ENCODE measurements at places on chromosomes 16 and 17.

- DNase-seq = no peak
Observed at GRCh38 chr17:19359856-19360255, 2.7 kb downstream of the B9D1 start.

- no peak for DNase-seq
Observed at GRCh38 chr16:16996827-16997226, 473.9 kb downstream of the XYLT1 start.

GRCh38 chr16:11089504-11090124, 145.2 kb downstream of the CLEC16A start:
- DNase-seq = no peak

- DNase-seq = no peak
Observed at GRCh38 chr17:69402052-69402451, 12.4 kb upstream of the MAP2K6 start.

DNA sequence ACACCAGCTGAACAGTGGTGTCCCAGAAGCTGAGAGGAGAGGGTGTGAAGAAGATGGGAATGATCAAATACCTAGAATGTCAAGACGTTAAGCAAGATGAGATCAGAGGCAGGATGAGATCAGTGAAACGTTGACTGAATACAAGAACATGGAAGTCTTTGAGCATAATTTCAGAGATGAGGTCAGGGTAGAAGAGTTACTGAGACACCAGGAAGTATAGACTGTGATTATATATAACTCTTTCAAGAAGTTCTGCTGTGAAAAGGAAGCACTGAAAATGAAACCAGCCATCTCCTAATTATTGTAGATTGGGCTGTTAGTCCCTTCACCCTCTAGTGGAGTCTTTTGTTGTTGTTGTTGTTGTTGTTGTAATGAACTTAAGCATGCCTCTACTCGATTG, 9.1 kb downstream of the SHCBP1 start:
- DNase-seq = no peak

DNA sequence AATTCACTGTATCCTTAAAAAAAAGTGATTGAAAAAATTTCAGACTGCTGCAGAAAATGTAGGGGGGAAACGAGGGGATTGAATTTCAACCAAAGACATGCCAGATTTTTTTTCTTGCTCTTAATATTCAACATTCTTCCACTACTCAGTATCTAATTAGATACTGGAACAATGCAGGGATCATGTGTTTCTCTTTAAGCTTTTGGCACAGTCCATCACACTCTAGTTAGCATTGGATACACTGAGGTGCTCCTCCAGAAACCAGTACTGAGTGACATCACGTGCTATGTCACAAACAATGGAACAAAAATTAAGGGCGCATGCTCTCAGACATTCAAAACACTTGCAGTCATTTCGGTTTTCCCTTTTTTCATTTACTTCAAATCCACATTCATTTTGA, 298.6 kb upstream of the PSMD7 start:
- DNase-seq = no peak

GRCh38 chr17:45686250-45686649, 97.9 kb upstream of the CRHR1 start:
- DNase-seq = no peak

DNA sequence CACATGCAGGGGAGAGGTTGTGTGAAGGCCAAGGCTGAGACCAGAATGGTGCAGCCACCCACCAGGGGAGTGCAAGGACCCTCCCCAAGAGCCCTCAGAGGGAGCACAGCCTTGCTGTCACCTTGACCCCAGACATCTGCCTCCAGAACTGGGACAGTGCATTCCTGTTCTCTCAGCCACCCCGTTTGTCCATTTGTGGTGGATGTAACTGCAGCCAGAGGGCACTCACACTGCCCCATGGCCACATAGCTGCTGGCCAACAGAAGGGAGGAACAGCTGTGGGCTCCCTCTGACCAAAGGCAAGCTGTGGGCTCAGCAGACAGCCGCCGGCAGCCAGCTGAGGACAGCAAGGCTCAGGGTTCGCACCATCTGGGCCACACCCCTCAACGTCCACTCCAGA, 49.8 kb upstream of the KLHDC4 start:
- no peak for DNase-seq

DNA sequence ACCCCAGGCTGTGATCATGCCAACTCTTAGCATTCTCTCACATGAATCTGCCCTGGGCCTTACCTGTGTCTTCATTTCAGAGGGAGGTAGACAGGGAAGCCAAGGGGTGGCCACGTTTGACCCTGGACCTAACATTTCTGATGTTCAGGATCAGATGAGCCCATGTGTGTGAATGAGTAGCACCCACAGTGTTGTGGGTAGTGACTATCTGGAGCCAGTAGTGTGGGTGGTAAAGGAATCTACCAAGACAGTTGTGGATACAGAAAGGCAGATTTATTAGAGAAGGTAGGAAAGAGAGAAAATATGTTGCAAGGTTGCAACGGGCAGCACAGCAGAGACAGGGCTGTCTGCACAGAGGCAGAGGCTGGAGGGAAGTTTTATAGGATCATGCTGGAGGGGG, 60.5 kb downstream of the TK2 start:
- no peak for DNase-seq

DNA sequence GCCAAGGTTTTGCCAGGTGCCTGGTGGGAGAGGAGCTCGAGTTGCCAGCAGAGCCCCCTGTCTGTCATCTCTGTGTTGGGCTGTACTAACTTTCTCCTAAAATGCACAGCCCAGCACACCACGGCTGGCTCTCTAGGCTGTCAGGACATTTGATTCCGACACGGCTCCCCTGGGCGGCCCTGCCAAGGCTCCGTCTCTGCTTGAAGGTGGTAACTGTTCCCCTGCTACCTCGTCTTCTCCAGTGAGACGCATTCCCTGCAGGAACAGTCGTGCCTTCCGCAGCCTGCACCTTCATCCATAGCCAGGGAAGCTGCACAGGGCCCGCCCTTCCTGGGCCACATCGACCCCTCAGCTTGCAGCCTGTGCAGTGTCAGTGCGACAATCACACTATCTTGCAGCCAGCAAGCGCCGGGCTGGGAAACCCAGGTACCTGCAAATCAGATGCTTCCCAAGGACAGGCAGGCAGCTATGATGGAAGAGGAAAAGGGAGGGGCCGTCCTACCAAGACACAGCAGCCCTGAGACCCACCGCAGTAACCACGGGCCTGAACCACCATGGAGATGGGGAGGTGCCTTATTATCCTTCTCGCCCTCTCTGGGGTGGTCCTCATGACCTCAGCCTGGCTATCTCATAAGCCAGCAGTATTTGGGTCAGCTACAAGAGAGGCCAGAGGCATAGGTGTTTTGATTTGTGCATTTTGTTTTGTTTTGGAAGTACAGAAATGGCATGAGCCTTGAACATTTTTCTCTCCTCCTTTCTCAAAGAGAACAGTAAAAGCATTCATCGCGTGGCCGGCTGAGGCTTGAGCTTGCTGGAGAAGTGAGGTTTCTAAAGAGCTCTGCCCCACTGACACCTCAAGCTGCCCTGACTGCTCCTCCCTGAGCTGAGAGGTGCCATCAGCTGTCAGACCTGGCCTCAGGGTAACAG, 361.7 kb upstream of the TNRC6C start:
- DNase-seq = no peak

GRCh38 chr17:77887464-77888241, 70.8 kb upstream of the TNRC6C start:
- no peak for DNase-seq

DNA sequence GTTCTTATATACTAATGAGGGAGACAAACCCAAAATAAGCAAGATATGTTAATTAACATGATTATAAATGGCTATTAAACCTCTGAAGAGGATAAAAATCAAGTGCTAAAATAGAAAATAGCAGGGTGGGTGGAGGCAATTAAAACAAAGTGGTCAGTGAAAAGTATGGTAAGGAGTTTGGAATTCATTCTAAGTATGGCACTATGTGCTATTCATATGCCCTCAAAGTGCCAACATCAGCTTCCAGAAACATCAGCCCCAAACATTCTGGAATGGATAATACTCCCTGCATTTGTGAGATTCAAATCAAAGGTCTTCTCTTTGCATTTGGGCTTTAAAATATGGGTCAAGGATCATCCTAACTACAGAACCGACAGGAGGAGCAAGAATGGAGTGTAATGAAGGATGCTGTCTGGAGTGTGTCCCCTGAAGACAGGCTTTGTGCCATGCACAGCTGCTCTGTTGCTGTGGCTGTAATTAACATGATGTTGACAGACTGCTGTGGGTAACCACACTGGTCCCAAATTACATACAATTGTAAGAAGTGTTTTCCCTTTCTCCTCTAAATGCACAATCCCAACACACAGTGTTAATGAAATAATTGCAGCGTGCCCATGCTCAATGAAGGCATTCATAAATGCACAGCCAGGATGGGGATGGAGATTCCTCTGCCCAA, 93.1 kb downstream of the VAT1L start:
- no peak for DNase-seq

DNA sequence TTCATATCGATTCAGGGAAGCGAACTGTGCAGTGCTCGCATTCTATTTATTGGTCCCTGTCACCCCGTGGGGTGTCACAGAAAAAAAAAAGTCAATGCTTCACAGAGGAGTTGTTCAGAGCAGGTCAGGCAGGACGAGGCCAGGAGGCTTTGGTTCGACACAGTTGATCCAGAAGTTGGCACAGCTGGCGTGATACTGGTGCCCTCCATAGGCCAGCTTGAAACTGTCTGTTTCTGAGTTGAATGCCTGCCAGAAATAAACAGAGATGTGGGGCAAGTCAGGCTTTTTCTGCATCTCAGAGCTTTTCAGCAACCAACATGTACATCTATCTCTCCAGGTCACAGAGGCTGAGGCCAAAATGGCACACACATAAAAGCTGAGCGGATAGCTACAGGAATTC, 29.1 kb downstream of the DUSP14 start:
- DNase-seq = no peak

DNA sequence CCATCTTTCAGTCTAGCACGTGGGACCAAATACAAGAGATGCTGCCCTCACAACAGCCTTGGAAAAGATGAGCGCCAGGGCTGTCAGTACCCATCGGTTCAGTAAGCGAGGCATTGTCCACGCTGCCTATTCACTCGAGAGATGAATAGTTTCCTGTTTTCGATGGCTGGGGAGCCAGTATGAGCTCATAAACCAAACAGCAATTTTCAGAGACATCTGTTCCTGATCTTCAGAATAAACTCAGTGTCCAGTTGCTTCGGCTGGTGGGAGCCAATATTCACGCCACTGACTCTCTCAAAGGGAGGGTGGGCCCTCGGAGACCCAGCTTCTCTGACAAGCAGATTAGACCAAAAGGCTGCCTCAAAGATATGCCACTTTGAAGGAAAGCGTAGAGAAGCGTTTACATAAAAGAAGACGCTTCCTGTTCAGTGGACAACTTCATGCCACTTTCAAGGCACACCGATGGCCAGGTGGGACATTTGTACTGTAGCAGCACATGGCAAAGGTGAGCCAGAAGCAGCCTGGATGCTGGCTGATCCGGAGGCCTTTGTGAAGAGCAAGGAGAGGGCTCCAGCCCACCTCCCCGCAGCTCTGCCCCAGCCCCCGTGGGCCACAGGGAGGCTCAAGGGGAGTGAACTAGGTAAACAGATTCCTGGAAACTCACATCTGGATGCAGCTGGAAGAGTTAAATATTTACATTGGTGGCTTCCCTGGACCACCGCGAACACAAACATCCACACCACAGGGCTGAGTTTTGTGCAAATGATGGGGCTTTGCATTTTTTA, 6.0 kb downstream of the TIMM22 start:
- DNase-seq = no peak

DNA sequence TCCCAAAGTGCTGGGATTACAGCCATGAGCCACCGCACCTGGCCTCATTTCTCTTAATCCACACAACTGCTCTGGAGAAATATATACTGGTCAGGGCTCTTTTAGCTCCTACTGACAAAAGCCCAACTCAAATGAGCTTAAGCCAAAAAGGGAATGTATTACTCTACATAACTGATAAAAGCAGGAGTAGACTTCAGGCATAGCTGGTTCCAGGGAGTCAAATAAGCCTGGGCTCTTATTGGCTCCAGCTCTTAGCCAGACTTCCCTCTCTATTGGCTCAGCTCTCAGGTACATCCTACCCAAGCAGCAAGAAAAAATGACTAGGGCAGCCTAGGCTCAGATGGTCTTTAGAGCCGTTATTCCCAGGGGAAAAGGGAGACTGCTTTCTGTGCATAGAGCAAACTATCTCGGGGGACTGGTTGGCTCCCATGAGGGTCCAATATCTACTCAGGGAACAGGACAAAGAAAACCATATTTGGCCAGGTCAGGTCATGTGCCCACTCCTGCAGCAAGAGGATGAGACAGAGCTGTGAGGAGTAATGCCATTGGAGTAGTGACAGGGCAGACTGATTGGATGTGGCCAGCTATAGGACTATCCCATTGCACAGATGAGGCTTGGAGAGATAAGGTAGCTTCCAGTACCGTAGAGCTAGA, 21.2 kb downstream of the TBX2 start:
- no peak for DNase-seq

DNA sequence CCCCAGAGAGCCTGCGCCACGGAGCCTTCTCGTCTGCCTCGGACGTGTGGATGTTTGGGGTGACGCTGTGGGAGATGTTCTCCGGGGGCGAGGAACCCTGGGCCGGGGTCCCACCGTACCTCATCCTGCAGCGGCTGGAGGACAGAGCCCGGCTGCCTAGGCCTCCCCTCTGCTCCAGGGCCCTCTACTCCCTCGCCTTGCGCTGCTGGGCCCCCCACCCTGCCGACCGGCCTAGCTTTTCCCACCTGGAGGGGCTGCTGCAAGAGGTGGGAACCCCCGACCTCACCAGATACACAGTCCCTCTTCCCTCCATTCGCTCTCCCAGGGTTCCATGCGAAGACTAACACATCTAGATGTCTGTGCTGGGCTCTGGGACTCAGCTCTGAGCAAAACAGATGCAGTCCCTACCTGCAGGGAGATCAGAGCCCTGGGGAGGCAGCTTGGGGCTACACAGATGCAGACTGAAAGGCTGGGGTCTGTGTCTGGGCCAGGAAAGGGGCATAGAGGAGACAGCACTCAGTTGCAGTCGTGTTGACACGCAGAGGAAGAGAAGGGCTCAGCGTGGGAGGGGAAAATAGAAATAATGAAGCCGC, 3.7 kb downstream of the TNK1 start:
- no peak for DNase-seq

DNA sequence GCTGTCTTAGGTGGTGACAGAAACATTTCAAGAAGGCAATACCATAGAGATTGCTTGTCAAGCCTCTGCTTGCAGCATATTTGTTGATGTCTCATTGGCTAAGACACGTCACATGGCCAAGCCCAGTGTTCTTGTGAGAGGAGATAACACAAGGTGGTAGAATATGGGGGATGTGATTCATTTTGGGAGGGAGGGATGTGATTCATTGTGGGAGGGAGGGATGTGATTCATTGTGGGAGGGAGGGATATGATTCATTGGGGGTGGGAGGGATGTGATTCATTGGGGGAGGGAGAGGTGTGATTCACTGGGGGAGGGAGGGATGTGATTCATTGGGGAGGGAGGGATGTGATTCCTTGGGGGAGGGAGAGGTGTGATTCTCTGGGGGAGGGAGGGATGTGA, 470.5 kb upstream of the SALL1 start:
- DNase-seq = no peak
